ENCODE measurements at places on chromosomes 1 and 21.

DNA sequence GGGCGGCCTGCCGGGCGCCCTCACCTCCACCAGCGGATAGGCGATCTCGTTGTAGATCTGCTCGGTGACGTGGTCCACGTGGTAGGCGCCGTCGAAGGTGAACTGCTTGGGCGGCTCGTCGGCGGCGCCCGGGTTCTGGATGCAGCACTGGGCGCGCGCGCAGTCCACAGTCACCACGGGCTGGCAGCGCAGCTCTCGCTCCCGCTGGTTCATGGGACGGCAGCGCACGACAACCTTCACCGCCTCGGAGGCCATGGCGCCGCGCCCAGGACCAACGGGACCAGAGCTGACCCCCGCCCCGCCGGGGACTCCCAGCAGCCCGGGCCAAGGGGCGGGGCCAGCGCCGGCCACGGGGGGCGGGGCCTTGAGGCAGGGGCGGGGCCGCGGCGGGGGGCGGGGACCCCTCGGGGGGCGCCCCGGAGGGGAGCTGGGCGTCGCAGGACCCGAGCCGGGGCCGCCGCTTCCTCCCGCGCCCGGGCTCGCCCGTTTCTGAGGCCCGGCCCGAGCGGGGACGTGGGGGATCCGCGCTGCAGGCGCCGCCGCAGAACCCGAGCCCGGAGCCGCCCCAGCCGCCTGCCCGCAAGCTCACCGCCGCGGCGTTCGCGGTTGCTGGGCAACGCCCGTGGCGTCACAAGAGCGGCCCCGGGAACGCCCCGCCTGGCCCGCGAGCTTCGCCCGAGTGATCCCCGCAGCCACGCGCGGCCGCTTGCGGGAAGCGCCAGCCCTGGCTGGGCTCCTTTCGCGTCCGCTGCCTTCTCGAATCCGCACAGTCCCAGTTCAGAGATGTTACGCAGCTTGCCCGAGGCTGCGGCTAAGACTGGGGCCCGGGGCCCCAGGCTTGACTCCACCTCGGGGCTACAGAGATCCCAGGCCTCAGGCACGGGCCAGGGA lies at the start of gene KIF17:
Gene KIF17, minus strand, starts transcription at position 556 of the 891 bp plus-strand sequence. Its CDS starts 301 bp downstream, at position 255.
- peak; percentile 84 for DNase-seq

DNA sequence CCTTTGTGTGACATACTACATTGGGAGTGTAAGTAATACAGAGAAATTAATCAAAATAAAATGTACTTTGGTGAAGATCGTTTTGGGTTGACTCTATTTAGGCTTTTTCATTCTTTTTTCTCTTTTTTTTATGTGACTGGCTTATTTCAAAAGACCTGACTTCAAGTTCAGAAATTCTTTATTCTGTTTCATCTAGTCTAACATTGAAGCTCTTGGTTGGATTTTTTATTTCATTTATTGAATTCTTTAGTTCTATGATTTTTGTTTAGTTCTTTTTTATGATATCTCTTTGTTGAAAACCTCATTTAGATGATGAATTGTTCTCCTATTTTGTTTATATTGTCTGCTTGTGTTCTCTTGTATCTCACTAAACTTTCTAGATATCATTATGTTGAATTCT lies 35.6 kb downstream of the SLC35A3 start:
- no peak for DNase-seq

DNA sequence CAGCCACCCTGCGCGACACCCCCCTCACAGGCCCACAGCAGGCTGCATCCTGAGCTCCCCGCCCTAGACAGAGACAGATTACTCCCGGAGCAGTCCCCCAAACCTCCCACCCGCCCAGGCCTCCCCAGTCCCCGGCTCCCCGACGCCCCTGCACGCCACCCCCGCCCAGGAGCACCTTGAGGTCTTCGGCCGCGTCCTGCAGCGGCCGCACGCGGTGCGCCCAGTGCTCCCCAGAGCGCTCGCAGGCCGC lies 731 bp downstream of the TRIM11 start:
- no peak for DNase-seq

DNA sequence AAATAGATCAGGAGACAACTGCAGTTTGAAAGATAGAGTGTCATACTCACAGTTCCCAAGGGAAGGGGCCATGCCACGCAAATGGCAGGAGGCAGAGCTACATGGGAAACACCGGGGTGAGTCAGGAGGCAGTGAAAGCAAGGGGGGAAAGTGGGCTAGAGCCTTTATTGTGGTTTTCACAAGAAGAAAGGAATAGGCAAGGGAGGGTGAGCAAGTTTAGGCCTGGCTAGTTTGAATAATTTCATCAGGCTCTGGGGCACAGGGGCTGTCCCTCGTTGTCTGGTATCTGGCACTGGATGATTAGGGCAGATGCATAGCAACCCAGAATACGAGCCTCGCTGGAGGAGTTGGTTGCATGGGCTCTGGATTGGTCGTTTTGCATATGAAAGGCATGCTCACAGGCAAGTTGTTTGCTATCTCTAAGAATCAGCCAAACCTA lies 17.0 kb upstream of the ITLN2 start:
- no peak for DNase-seq

- no peak for DNase-seq
These were observed 39.1 kb upstream of the KIF21B start for GRCh38 chr1:201062511-201063091.

GRCh38 chr1:94969137-94969536 lies 42.2 kb upstream of the CNN3 start:
- no peak for DNase-seq

DNA sequence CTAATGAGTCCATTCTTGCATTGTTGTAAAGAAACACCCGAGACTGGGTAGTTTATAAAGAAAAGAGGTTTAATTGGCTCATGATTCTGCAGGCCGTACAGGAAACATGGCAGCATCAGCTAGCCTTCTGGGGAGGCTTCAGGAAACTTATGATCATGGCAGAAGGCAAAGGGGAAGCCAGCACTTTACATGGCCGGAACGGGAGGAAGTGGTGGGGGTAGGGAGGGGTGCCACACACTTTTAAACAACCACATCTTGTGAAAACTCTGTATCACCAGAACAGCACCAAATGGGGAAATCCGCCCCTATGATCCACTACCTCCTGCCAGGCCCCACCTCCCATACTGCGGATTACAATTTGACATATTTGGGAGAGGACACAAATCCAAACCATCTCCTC lies 43.9 kb downstream of the NOS1AP start:
- no peak for DNase-seq

DNA sequence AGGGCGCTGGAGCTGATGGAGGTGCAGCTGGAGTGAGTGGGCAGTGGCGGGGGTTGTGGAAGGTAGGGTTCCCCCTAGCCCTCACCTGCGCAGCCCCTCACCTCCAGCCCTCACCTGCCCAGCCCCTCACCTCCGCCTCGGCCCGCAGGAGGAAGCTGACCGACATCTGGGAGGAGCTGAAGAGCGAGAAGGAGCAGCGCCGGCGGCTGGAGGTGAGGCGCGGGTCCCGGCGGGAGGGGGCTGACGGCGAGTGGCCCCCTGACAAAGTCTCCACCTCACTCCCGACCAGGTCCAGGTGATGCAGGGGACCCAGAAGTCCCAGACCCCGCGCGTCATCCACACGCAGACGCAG lies 2.7 kb downstream of the EVA1B start:
- no peak for DNase-seq

GRCh38 chr1:178150610-178151009 lies 56.7 kb downstream of the RASAL2 start:
- no peak for DNase-seq

DNA sequence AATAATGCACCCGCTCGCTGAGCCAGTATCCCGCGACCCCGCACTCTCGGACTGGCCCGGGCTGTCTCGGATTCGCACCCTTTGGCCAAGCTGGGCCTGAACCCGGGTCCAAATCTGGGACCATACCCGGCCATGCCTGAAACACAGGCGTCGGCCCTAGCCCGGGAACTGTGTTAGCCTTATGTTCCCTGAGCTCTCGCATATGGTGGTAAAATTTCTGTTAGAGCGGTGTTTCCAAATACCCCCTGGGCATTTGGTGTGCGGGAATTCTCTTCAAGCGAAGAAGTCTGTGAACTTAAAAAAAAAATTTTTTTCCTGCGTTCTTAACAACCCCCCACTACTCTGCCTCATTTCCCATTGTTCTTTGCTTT lies 3.1 kb downstream of the RNF220 start:
- no peak for DNase-seq

- DNase-seq, result no peak
These were observed 161.9 kb upstream of the SPAG17 start for GRCh38 chr1:118346936-118347335.
